Activated naive CD8-positive, alpha-beta T cell treated with anti-CD3 and anti-CD28 coated beads, Interleukin-2, amount 10 ng/mL, durations not matched to agents 7 days and 5 days (primary cell): ENCODE measurements at places on chromosomes 1 and 21.
A peak's percentile ranks its signal among the peaks of the same experiment; 100 is the strongest.

- H3K27ac ChIP-seq = peak within 1 kb of the TSS; percentile 87
- H3K36me3 ChIP-seq = peaks cover 8% of the 10 kb centered on the region
- peak within 1 kb of the TSS; percentile 96 for H3K4me3 ChIP-seq
- H3K4me1 ChIP-seq = peaks cover 19% of the 10 kb centered on the region
- DNase-seq = peak; percentile 90
Measured at GRCh38 chr1:156053768-156054499, at the start of gene UBQLN4. Gene UBQLN4 (minus strand): TSS chr1:156053798. CDS start chr1:156053701, 97 bp downstream.

DNA sequence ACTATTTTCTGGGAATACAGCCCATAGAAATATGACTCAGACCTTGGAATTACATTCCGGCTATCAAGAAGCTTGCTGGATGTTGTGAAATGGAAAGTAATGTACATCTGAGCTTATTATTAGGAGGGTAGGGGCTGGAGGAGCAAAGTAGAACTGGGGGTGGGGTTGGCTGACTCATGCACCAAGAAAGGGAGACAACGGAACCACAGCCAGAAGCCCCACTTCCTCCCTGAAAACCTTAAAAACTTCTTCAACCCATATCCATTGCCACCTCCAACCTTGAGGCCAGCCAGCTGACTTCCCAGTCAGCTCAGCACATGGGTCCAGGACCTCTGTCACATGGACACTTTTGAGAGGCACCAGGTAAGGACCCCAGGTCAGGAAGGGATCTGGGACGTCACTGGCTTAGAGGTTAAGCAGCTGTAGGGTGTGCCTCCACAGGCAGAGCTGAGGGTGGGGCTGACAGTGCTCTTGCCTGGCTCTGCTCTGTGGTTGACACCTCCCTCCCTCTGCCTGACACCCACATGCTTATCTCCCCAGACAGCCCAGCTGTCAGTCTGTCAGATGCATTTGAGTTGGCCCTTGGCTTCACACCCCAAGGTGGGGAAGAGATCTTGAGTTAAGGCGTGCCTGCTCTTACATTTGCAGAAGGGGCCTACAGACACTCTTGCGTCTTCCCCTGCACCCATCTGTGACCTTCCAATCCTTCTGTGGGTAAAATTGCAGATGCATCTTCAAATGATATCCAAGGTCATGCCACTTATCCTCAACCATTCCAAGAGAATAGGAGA lies 5.7 kb upstream of the ZNF683 start:
- H3K27ac ChIP-seq = peak overlapping the region; percentile 87
- peak overlapping the region; percentile 62 for H3K4me3 ChIP-seq
- DNase-seq = peak; percentile 81

DNA sequence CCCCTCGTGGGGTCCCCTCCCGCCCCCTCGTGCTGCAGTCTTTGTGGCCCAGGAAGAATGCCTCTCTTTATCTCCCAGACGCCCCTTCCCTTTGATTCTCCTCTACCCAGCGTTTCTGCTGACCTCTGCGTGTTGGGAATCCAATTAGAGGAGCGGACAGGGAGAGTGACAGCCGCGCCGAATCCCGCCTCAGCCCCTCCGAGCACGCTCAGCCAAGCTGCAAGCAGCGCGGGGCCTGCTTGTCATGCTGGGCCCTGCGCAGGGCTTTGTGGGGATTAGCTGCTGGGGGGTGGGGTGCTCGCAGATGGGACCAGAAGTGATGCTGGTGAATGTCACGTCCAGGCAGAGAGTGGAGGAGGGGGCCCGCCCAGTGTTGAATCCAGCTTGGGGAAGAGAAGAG lies 91.1 kb downstream of the EPHB2 start:
- H3K27me3 ChIP-seq = peaks cover 2% of the 10 kb centered on the region
- no peak overlapping the region for H3K27ac ChIP-seq
- H3K36me3 ChIP-seq = no peaks in the 10 kb centered on the region
- DNase-seq = no peak
- H3K4me1 ChIP-seq = no peaks in the 10 kb centered on the region
- H3K4me3 ChIP-seq = no peak overlapping the region

- no peak overlapping the region for H3K4me3 ChIP-seq
- no peak for DNase-seq
- no peak overlapping the region for H3K27ac ChIP-seq
- no peaks in the 10 kb centered on the region for H3K4me1 ChIP-seq
Measured at GRCh38 chr1:14552246-14552965, 46.1 kb upstream of the KAZN start.

DNA sequence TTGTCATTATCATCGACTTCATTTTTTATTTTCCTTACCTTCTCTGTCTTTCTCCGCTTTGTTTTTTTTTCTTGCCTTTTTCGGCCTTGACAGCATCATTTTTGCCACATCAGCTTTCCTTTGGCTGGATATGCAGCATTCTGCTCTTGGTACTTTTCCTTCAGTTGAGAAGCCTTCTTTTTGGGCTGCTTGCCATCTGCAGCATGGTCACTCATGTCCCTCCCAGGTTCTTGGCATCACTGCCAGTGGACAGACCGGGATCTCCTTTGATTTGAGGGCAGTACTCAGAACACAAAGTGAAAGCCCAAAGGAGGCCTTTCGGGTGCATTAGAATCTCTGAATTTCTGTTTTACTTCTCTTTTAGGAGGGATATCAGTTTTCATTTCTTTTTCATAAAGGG lies 3.7 kb upstream of the PARP1 start:
- no peak overlapping the region for H3K4me3 ChIP-seq
- no peak overlapping the region for H3K27ac ChIP-seq
- H3K27me3 ChIP-seq = peaks cover 2% of the 10 kb centered on the region

- peak overlapping the region; percentile 61 for H3K27ac ChIP-seq
- H3K4me3 ChIP-seq = no peak overlapping the region
- peaks cover 63% of the 10 kb centered on the region for H3K4me1 ChIP-seq
- peaks cover 44% of the 10 kb centered on the region for H3K36me3 ChIP-seq
- H3K27me3 ChIP-seq = no peaks in the 10 kb centered on the region
- no peak for DNase-seq
Measured at GRCh38 chr1:89698020-89698560, 65.2 kb downstream of the LRRC8C start.
